ENCODE measurements at places on chromosomes 2 and 18. TPM values are rescaled to one million over a fixed set of nuclear protein-coding genes. Genes with fewer than 3 reads are reported as not detected.

The SIX3 gene
- total RNA-seq, result not detected

The ACTR1B gene
- total RNA-seq, result 54.5 TPM

The MEP1B gene
- not detected for total RNA-seq

The CYTIP gene
- 1.1 TPM for total RNA-seq

The FOXI3 gene
- not detected for total RNA-seq

The MRO gene
- 5.3 TPM for total RNA-seq

The UGT1A8 gene
- total RNA-seq, result not detected

The SLC38A11 gene
- total RNA-seq, result 0.48 TPM

The RRM2 gene
- 1.9 TPM for total RNA-seq

The PLB1 gene
- 1.8 TPM for total RNA-seq

The TMEM247 gene
- total RNA-seq, result not detected

The ALLC gene
- total RNA-seq, result not detected

The COL3A1 gene
- 47.0 TPM for total RNA-seq

The ABHD1 gene
- total RNA-seq, result 4.0 TPM

The CFC1 gene
- not detected for total RNA-seq

The XDH gene
- total RNA-seq, result 0.13 TPM

The L3MBTL4 gene
- total RNA-seq, result 0.59 TPM

The MC2R gene
- total RNA-seq, result not detected

The POTEI gene
- total RNA-seq, result not detected

The LYPD6 gene
- total RNA-seq, result 0.13 TPM

The SH2D6 gene
- 0.24 TPM for total RNA-seq

The ATG9A gene
- total RNA-seq, result 86.3 TPM

The IL36G gene
- total RNA-seq, result not detected

The SCYGR4 gene
- total RNA-seq, result not detected

The CRYBA2 gene
- total RNA-seq, result not detected

The PDE11A gene
- 2.2 TPM for total RNA-seq

The FHOD3 gene
- total RNA-seq, result 317 TPM

The CHRNG gene
- not detected for total RNA-seq

The SLC9A4 gene
- total RNA-seq, result not detected

The IL18R1 gene
- 0.67 TPM for total RNA-seq

The SERPINB4 gene
- not detected for total RNA-seq

The DNER gene
- 2.3 TPM for total RNA-seq

The NPHP1 gene
- 4.5 TPM for total RNA-seq

The PFN4 gene
- total RNA-seq, result 0.46 TPM

The SERPINB3 gene
- total RNA-seq, result not detected

The GCG gene
- not detected for total RNA-seq

The HTR2B gene
- total RNA-seq, result 0.24 TPM

The MLPH gene
- total RNA-seq, result 80.9 TPM

The ATP6V1B1 gene
- 0.43 TPM for total RNA-seq

The NR4A2 gene
- total RNA-seq, result 1.5 TPM

All from Right ventricle myocardium superior (tissue), 1 donor.